CD8-positive, alpha-beta memory T cell (primary cell): ENCODE measurements at places on chromosomes 1 and 21. TPM values are rescaled to one million over a fixed set of nuclear protein-coding genes. Genes with fewer than 3 reads are reported as not detected.

DNA sequence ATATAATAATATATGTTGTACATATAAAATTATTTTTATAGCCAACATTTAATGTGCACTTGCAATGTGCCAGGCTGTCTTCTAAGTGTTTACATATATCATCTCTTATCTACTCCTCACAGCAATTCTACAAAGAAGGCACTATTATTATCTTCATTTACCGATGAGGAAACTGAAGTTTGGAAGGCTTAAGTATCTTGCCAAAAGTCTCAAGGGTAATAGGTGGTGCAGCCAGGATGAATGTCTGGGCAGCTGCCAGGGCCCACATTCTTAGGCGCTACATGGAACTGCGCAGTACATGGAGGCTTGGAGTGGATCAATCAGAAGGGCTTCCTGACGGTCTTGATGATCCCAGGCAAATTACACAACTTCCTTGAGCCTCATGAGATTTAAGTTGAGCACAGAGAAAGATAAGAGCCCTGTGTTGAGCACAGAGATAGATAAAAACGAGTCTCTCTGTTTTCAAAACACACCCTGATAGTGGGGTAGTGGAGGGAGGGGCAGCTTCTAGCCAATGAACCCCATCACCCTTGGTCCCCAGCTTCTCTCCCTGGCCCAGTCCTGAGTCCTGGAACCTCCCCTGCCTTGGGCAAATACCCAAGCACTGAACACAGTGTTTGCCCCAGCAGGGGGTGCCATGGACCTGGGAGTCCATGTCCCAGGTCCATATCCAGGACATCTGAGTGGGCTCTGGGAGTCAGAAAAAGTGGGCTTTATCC is 9.2 kb downstream of the POU3F1 start:
- DNase-seq, result no peak

DNA sequence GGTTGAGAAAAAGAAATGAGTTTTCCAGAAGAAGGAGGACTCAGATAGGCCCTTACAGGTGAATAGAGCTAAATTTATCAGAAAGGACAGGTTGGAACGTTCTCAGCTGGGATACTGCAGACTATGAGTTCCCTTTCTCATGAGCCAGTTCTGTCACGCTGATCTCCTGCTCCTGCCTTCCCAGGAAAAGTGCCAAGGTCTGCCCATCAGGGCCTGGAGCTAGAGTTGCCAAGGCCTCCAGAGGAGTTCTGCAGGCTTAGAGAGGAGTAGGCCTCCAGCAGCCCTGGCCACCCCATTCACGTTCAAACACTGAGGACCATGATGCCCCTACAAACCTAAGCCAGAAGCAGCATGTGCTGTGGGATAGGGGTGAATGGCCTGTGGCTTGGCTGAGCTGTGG is 126.8 kb upstream of the TNR start:
- DNase-seq, result no peak

DNA sequence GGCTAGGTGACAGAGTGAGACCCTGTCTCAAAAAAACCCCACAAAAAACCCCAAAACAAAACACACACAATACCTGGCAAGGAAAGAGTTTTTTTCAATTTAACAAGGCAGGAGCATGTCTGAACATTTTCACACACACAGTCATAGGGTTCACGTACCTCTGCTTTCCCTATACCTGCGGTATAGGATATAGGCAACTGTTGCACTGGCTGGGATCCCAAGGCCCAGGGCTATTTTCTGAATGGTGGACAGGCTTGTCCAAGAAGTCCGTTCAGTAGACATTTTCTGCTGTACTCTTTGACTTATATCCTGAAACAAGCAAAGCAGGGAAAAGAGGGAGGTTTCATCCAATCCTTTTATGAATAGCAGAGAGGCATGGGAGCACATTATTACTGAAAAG is 7.6 kb downstream of the TDRKH start:
- DNase-seq, result no peak

FAM131C gene
- total RNA-seq, result 0.66 TPM

DNA sequence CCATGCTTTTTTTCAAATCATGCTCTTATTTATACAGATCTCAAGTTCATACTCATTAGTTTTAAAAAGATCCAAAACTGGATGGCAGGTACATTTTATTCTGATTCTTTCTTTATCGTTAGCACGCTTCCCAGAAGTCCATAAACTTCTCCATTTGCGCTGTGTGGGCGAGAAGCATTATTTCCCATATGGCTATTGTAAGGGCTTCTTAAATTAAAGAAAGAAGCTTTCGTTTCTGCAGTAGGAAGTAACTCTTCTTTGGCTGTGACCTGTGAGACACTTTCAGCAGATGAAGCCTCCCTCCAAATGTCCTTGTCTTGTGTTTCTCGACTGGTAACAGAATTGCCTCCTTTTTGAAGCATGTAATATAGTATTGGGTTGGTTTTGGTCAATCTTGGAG is 100.2 kb downstream of the NRIP1 start:
- DNase-seq, result no peak

MMP23B gene
- 2.9 TPM for total RNA-seq

DNA sequence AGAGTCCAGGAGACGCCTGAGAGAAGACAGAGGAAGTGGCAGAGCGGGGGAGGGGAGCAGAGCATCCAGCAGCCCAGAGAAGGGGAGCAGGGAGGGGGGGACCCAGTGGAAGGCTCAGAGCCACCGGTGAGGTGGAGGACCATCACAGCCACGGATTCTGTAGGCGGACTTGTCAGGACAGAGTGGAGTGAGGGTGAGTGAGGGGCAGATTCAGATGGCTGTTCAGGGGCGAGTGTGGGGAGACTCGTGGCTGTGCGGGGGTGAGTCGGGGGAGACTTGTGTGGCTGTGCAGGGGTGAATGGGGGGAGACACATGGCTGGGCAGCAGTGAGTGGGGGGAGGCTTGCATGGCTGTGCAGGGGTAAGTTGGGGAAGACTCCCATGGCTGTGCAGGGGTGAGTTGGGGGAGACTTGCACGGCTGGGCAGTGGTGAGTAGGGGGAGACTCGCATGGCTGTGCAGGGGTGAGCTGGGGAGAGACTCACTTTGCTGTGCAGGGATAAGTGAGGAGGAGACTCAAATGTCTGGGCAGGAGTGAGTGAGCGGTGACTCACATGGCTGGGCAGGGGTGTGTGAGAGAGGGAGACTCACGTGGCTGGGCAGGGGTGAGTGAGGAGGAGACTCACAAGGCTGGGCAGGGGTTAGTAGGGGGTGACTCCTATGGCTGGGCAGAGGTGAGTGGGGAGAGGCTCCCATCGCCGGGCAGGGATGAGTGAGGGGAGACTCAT is 56.8 kb upstream of the ABCG1 start:
- peak; percentile 41 for DNase-seq

GRCh38 chr1:36083635-36084496 is at the start of gene TEKT2:
TSS of gene TEKT2 (plus strand) at chr1:36084094. CDS start at chr1:36084922, 828 bp downstream.
- DNase-seq, result no peak

- DNase-seq, result no peak
Measured at GRCh38 chr1:26278303-26278702, 1.6 kb upstream of the SH3BGRL3 start.

LCE1A gene
- total RNA-seq, result not detected

DNA sequence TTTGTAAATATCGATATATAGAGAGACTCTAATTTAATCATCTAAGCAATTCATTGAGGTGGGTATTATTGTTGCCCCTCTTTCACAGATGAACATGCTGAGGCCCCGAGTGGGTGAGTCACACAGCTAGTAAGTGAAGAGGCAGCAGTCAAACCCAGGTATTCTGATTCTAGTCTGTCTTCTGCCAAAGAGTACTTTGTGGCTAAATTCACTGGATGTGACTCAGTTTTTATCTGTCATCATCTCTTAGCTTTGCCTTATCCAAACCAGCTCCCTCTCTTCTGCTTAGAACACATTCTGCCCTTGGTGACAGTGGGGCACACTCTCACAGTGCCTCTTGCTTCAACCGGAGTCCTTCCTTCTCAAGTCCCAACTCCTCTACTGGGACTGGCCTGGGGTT is 11.5 kb downstream of the FCRL5 start:
- no peak for DNase-seq
